ENCODE measurements at places on chromosomes 3 and 15.

DNA sequence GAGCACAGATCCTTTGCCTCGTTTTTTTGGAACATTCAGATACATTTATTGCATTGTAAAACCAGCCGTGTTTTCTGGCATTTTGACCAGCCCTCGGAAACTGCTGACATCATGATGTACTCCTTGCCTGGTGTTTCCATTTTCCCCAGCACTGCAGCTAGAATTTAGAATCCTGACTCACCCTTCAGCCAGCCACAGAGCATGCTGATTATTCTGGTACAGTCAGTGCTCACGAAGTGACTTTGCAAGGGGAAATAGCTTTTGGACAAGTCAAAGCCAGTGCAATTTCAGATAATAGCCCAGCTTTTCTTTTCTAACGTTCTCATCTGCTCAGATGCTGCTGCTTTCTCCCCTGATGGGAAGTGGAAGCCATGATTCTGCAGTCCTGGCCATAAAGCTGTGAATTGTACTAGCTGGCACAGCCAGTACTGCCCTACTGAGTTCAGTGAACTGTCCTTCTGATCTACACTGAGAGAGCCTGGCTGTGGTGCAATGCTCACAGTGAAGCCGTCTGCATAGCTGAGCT, 12.1 kb upstream of the CNBP start:
- DNase-seq, result no peak

DNA sequence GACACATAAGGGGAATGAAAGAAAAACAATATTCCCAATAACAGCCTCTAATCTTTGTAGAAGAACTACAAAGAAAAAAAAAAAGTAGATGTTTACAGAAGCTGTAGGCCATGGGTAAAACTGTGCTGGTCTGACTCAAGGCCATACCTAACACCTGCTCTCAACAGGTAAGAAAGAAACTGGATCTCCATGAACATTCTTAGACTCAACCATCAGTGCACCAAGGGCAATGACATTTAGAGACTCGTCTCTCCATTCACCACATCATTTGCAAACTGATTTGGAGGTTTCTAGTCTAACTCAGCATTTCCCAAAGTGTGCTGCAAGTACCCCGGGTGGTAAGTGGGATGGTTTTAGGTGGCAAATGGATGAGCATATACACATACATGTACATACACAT, 164.2 kb downstream of the FOXP1 start:
- no peak for DNase-seq

- no peak for DNase-seq
Observed at GRCh38 chr3:161349529-161350312, 21.6 kb downstream of the SPTSSB start.

DNA sequence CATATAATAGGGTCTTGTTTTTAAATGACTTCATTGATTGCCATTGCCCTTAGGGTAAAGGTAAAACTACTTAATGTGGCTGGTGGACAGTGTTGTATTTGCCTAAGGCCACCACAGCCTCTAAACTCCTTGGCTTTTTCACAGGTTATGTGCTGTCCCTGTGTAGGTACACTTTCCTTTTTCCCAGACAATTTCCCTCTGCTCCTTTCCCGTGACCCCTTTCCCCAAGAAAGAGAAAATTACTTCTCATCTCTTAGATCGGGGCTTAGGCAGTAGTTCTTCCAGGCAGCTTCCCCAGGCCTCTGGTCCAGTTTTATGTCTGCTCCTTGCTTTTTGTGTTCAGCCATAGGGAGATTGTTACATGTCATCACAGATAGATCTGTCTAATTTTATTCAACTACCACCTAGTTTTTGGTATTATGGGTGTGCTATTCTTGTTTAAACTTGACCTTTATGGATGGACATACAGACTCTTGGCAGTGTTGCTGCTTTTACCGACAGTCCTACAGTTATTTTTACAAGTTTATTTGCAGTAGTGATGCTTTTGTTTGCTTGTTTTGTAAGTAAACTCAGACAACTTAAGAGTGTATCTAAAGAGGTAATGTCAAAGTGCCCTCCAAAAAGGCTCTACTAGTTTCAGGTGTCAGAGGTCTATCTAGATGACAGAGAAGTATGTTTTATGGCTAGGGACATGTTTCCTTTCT, 20.5 kb upstream of the SCAANT1 start:
- no peak for DNase-seq

- no peak for DNase-seq
Observed at GRCh38 chr3:48571938-48572337, 8.4 kb upstream of the UCN2 start.

- no peak for DNase-seq
Observed at GRCh38 chr3:61600195-61600594, 38.8 kb downstream of the PTPRG start.

DNA sequence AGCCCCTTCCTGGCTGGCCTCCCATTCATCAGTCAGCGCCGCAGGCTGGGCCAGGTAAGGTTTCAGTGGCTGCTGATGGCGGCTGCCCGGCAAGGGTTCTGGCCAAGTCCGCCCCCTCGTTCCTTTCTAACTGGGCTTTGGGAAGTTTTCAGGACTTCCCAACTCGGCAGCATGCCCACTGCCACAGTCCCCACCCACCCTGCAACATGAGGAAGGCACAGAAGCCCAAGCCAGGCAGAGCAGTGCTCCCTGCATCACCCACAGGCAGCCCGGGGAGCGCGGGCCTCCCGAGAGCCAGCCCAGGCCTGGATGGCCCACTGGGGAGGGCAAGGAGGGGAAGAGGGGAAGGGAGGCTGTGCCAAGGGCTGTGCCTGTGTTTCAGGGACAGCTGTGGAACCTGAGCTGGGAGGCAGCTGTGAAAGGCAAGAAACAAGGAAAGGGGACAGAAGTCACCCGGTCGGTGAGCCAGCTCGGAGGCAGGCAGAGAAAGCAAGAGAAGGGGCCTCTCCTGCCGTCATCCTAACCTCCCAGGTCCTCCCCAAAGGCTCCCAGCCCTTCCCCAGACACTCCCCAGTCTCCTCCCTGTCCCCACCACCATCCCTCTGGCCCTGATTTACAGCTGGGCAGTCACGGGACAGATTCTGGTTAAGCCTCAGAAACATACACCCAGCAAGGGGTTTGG, 73.9 kb downstream of the CPN2 start:
- no peak for DNase-seq

GRCh38 chr3:26799679-26800317, 177.2 kb downstream of the LRRC3B start:
- DNase-seq, result no peak

- DNase-seq, result no peak
Observed at GRCh38 chr15:51938286-51938685, 33.3 kb downstream of the LEO1 start.

DNA sequence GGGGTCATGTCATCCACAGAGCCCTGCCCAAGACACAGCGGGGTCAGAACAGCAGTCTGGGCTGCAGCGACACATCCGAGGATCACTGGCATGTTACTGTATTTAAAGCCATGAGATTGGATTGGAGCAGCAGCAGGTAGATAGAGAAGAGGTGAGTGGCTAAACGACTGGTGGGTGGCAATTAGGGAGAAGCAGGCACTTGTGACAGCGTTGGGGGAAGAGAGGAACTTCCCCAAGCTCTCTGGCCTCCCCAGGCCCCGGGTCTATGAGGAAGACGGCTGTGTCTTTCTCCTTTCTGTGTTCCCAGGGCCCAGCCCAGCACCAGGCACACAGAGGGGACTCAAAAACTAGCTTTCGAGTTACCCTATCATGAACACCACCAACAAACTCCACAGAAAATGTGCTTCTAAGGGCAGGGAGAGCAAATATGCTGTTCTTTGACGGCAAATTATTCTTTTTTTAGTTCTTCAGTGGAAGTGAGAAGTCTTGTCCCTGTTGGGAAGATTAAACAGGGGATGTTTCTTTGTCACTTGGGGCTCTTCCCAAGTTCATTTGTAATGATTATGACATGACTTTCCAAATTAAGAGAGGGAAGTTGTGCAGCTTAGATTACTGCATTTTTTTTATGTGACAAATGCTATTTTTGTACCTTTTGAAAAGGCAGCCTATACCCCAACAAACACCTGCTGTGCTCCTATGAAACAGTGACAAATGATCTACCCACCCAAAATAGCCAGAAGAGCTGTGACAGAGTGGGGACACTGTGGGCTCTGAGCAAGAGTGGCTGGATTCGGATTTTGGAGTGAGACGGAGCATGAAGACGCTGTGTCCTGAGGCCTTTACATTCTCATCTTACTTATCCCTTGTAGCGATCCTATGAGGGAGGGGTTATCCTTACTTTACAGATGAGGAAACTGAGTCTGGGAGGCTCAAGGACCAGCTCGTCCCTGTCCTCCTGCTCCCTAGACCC, 7.2 kb upstream of the SYNM start:
- no peak for DNase-seq

GRCh38 chr3:152060701-152061100, 187.3 kb downstream of the SUCNR1 start:
- no peak for DNase-seq

- DNase-seq, result no peak
Observed at GRCh38 chr3:44513513-44513912, 36.0 kb upstream of the ZNF445 start.

DNA sequence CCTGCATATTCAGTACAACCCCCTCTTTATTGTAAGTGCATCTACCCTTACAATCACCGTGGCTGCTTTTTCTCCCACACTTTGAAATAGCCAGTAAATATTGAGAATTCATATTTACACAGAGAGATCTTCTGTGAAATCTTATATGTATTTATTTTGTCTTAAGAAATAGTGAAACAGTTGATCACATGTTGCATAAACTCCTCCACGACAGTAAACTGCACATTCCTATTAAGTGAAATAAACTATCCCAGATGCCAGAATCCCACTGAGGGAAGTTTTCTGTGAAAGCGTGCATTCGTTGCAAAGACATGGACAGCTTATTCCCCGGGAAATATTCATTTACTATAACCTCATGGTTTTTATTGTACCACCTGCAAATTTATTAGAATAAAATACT, 796.0 kb downstream of the ROBO2 start:
- no peak for DNase-seq

DNA sequence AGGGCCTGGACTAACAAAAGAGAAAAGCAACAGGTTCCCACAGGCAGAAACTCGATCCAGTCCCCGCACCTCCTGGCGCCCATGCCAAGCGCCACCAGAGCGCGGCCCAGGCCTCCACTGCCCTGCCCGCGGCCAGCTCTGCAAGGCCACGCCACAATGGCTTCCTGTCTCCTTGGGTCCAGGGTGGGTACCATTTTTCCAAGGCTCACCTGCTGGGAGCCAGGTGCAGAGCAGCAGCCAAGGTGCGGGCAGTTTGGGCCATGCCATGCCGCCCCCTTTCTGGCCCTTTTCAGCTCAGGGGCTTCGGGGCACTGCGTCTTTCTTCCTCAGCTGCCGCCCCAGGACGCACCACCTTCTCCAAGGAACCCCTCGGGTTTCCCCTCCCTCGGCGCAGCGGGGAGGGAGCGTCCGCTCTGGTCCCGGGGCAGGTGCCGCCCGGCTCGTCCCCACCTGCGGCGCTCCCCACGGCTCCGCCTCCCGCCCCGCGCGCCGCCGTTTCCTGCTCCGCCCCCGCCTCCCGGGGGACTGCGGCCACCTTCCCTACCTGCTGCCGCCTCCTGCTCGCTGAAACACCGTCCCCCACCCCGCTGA, at the start of gene ILDR1:
Gene ILDR1 (minus strand): TSS at position 437 of the 591 bp plus-strand sequence. CDS start 170 bp downstream, at position 267.
- peak; percentile 38 for DNase-seq

- no peak for DNase-seq
Observed at GRCh38 chr15:67838789-67839332, 984 bp downstream of the RNU6-1 start.

- DNase-seq, result no peak
Observed at GRCh38 chr3:118949113-118949760, 85.4 kb downstream of the IGSF11 start.

DNA sequence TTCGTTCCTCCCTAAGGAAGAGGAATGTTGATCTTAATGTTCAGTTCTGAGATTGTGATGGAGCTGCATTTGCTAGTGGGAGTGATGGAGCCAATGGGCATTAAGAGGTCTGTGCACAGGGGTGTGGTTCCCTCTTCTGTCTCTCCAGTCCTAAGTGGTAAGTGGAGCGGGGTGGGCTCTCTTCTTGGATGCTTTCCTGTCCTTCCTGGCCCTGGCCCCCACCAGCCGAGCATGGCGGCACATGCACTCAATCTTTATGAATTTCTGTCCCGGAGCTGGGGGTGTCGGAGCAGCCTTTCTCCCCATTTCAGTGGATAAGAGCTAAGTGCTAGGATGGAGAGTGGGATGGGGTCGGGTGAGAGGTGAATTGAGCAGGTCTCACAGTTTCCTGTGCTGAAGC, 37.6 kb upstream of the ADCY5 start:
- no peak for DNase-seq

DNA sequence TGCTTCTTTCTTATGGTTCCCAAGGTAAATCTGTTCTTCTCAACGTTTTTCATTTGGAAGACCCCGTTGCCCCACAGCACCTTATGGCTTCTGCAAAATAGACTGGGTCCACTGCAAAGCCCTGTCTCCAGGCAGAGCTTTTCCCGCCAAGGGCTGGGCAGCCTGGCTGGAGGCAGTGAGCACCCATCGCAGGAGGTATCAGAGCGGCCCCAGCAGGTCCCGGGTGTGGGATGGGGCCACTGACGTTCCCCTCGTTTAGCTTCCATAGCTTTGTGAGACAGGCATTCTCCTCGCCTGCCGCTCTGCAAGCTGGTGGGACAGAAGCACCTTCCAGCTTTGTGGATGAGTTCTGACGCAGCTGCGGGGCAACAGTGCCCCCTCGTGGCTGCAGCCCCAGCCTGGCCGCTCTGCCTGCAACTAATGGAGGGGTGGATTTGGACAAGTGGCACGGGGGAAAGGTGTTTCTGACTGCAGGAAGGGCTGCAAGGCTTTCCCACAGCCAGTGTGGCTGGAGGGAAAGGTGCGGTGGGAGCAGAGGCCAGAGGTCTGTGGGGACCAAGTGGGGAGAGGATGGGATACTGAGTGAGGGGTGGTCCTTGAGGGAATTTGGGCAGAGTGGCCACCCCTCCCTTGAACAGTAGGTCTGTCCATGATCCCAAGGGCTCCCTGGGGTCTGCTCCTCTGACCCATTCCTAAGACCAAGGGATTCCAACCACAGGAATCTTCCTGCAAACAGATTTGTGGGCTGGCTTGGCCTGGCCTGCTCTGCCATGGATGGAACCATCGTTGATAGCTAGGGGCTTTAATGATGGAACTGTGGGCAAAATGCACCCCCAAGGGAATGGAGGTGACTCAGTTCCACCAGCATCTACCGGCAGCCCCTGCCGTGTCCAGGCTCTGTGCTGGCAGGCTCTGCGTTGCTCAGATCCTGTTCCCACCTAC, 99.4 kb downstream of the FBLN2 start:
- DNase-seq, result peak; percentile 78

DNA sequence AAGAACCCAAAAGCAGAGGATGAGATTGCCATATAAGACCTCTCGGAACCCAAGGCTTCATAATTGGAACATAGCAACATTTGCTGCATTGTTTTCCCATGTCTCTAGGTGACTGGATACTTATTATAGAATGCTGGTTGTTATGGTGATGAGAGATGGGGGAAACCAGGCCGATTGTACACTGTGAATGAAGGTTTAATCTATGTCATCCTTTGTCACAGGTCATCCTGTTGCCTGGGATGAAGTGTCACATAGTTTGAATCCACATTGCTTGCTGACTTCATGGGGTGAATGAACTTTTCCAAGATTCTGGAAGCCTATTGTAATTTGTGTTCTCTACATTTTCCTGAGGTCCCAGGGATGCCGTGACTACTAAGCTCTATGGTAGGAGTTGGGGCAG, 41.8 kb downstream of the CLEC3B start:
- no peak for DNase-seq
